ENCODE measurements at places on chromosomes 2 and 18.

DNA sequence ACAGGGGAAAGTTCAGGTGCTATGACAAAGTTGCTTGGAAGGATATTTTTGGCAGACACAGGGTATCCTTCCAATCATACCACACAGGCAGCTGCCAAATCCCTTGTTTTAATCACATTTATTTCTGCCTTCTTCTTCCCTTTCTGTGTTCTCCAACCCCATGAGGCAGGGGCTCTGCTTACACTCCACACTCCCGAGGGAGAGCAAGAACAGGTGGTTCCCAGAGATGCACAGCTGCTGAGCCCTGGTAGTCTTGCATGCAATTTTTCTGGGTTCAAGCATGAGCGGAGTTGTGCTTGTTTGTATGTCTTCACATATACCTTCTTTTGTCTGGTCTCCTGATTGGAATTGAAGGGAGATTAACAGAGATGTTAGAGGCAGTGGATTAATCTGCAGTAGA, 251.7 kb upstream of the ST6GAL2 start:
- no peak for DNase-seq

- DNase-seq = no peak
Measured at GRCh38 chr2:58688813-58689212, 447.7 kb upstream of the FANCL start.

DNA sequence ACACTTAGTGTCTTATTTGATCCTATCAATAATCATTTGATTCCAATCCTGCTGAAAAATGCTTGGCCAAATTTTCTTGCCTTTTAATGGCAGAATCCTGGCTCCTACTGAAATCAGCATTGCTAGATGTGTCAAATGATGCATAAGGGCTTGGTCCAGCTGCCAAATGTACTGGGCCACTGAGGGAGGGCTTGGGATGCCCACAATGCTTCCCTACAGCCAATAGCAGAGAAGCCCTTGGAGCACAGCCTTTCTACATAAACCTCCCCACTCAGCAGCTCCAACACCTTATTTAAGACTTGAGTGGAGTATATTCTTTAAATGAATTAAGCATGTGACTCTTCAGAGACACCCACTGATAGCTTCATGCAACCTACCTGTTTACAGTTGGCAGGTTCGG, 3.6 kb downstream of the ALK start:
- no peak for DNase-seq

- DNase-seq = no peak
Measured at GRCh38 chr2:21011453-21011852, 32.4 kb downstream of the APOB start.

GRCh38 chr18:51054764-51055163, 24.8 kb downstream of the SMAD4 start:
- no peak for DNase-seq

DNA sequence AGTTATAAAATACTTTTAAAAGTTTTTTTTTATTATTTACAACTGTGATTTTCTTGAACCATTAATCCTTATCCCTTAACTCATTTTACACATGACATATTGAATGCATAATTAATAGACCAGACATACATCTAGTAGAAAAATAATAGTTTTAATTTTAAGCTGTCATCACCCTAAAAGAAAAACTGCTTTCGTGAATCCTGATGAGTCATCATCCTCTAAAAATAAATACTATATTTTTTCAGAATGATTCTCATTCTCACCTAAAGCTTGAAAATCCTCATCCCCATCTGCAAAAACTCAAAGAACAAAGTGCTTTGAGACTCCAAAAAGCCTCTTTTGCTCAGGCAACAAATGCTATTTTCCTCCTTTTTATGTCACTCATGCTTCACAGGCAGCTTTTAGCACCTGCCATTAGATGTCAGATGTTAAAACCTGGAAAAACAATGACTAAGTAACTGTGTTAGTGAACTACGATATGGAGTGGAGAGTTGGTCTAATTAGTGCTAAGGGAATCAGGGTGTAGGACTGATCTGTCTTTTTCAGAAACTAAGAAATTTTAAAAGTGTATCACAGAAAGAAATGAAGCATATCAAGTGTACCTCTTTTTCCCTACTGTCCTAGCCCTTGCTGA, 297.6 kb downstream of the TMX3 start:
- DNase-seq = no peak

Measured in hippocampal formation (tissue), 2 donors.